ENCODE measurements at places on chromosomes 13 and 19.

GRCh38 chr19:35495107-35496064, 5.1 kb upstream of the KRTDAP start:
- no peaks in the 10 kb centered on the region for H3K4me1 ChIP-seq
- no peaks in the 10 kb centered on the region for H3K27me3 ChIP-seq
- peak; percentile 11 for DNase-seq
- no peak overlapping the region for H3K4me3 ChIP-seq
- no peak overlapping the region for H3K27ac ChIP-seq
- H3K36me3 ChIP-seq: no peaks in the 10 kb centered on the region

GRCh38 chr13:44932171-44932849, 57.0 kb downstream of the NUFIP1 start:
- no peaks in the 10 kb centered on the region for H3K4me1 ChIP-seq
- H3K36me3 ChIP-seq: no peaks in the 10 kb centered on the region
- H3K27me3 ChIP-seq: no peaks in the 10 kb centered on the region
- DNase-seq: no peak
- H3K4me3 ChIP-seq: no peak overlapping the region

DNA sequence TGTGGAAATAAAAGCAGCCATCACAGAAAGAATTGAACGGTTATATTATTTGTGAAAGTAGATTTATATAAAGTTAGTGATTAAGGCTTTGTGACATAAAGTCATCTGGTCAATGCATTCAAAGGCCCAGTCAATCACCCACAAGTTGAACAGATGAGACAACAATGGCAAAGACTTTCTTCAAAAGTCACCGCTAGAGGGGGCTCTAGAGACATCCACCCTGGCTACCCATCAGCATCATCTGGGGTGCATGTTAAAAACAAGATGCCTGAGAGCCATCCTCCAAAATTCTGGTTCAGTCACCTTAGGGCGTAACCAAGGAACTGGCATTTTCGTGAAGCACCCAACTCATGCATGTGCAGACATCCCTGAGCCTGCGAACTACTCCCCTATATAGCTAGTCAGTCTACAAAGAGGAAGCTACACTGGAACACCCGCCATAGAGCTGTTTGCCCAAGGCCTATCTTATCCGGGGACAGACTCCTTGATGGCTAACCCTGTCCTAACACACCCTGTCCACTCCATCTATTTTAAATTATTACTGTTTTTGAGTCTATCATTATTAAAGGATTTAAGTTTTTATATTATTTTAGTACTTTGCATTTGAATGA, 970.5 kb downstream of the UQCRFS1 start:
- no peaks in the 10 kb centered on the region for H3K36me3 ChIP-seq
- H3K4me3 ChIP-seq: no peak overlapping the region
- no peaks in the 10 kb centered on the region for H3K27me3 ChIP-seq
- H3K27ac ChIP-seq: no peak overlapping the region
- peak; percentile 25 for DNase-seq
- H3K4me1 ChIP-seq: no peaks in the 10 kb centered on the region

DNA sequence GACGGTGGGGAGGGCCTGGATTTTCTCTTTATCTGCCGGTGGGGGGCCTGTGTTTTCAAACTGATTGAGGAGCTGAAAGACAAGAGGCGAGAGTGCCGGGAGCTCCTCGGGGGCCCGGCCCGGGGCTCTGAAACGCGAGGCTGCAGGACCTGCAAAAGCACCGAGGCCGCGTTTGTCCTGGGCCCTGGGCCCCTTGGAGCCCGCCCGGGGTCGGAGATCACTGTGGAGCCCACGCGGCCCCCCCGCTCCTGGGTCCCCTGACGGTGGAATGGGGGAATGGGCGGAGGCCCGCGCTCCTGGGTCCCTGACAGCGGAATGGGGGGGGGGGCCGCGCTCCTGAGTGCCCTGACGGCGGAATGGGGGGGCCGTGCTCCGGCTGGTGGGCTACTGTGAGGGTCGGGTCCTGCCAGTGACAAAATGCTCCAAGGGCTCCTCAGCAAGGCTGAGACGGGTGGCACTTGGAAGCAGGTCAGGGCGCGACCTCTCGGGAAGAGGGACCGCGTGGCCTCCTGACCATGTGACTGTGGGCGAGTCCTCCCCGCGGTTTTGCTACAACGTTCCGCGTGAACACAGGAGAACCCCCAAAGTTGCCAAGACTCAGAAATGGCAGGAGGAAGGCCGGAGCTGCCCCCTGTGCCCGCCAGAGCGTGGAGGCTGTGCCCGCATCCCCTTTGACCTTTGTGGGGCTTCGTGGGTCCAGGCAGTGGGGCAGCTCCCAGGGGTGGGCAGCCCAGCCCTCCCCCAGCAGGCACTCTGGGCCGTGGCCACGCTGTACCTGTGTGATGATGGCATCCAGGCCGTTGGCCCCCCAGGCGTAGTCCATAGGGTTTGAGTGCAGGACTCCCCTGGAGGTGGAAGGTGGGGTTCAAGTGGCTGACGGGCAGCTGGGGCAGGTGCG, 9.5 kb downstream of the FGF22 start:
- no peaks in the 10 kb centered on the region for H3K27me3 ChIP-seq
- H3K4me3 ChIP-seq: no peak overlapping the region
- no peak overlapping the region for H3K27ac ChIP-seq
- DNase-seq: no peak
- no peaks in the 10 kb centered on the region for H3K4me1 ChIP-seq

GRCh38 chr13:45295536-45295935, 45.4 kb downstream of the TPT1 start:
- no peaks in the 10 kb centered on the region for H3K27me3 ChIP-seq
- peak overlapping the region; percentile 31 for H3K27ac ChIP-seq
- no peak overlapping the region for H3K4me3 ChIP-seq
- H3K36me3 ChIP-seq: no peaks in the 10 kb centered on the region

GRCh38 chr19:15265850-15266248, 33.6 kb upstream of the EPHX3 start:
- DNase-seq: no peak
- H3K36me3 ChIP-seq: peaks cover 94% of the 10 kb centered on the region
- no peaks in the 10 kb centered on the region for H3K27me3 ChIP-seq
- H3K27ac ChIP-seq: peak overlapping the region; percentile 26
- H3K4me1 ChIP-seq: no peaks in the 10 kb centered on the region

DNA sequence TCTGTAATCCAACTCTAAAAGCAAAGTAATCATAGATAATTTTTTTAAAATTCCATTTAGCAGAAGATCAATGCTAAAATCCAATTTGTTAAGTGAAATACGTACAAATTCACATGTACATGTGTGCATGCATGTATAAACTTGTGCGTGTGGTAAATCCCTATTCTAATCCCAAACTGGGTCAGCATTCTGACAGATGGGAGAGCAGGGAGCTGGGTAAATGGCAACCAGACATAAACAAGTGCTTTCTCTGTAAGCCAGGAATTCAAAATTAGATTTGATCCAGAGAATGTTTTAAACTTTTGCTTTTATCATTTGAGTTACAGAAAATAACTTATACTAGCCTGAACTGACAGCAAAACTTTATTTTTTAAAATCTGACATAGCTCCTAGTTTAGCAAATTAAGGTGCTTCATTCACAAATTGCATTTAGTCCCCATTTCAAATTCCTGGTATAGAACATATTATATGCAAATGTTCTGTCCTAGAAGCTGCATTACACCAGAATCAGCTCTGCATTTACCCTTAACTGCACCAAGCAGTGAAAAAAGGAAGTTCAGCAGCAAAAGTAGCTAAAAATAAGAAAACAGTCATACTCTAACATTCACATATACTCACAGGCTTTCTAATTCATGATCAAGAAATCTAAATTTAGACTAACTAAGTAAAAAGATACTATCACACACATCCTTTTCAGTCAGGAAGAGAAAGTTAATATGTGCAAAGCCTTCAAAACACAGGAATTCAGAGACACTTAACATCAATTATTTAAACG, 32.6 kb downstream of the UBL3 start:
- no peaks in the 10 kb centered on the region for H3K27me3 ChIP-seq
- H3K36me3 ChIP-seq: no peaks in the 10 kb centered on the region
- H3K4me1 ChIP-seq: peaks cover 6% of the 10 kb centered on the region
- DNase-seq: peak; percentile 13

DNA sequence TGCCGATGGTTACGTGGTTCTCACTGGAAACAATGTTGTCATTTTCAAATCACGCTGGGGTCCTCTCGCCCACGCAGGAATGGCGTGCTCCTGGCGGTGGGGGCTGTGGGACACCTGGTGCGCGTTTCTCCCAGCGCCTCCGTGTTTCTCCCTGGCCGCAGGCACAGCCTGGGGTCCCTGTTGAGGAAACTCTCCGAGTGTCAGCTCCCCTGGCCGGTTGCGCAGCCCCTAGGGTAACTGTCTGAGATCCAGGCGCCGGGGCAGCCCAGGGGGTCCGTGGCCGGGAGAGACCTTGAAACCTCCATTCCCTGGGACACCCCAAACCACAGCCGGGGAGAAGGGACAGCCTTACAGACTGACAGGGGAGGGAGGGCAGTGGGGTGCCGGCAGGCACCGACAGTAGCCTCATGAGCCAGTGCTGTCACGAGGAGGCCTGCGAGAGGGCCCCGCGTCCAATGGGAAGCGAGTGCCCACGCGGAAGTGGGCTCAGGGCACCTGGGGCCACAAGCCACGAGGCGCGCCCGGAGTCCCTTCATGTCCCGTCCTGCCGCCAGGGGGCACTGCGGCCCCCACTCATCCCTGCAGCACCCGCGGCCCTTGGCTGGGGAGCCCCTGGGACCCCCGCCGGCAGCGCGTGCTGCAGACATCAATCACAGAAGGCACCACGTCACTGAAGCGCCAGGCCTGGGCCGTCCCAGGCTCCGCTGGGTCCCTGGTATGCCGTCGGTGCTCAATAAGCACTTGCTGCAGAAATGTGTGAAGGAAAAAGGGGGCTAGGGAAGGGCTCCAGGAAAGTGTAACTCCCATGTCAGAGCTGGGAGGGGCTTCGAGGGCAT, 9.5 kb downstream of the ADAMTSL5 start:
- H3K36me3 ChIP-seq: no peaks in the 10 kb centered on the region
- peaks cover 63% of the 10 kb centered on the region for H3K27me3 ChIP-seq
- H3K4me1 ChIP-seq: peaks cover 3% of the 10 kb centered on the region

DNA sequence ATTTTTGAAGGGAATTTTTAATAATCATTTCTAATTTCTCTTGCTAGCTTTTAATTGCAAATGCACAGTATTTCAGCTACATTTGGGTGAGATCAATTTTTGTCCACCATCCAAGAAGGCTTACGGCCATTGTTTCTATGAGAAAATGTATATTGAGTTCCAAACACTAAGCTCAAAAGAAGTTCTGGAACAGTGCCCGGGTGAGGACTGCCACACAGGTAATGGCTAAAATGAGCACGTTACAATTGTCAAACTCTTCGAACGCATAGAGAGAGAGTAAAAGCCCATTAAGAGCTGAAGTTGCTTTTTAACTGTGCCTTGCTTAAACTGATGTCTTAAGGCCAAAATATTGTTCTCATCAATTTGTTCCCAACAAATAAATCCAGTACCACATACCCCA, 755.0 kb downstream of the DIAPH3 start:
- H3K4me3 ChIP-seq: no peak overlapping the region
- no peak overlapping the region for H3K27ac ChIP-seq
- H3K4me1 ChIP-seq: no peaks in the 10 kb centered on the region
- H3K36me3 ChIP-seq: no peaks in the 10 kb centered on the region

DNA sequence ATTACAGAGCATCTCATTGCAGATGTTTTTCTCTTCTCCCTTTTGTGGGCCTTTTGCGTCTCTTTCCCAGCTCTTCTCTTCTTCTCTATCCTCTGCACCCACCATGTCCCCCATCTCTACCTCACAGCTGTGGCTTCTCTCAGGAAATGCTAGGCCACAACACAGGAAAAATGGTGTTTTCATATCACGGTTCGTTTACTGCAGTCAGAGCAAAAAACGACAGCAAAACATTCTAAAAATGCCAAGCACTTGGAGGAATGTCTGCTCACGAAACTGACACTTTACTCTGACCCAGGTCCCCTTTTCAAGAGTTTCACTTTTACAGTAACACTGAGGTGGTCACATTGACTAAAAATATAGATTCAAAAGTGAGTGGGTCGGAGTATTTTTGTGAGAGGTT, 152.2 kb downstream of the DCT start:
- no peaks in the 10 kb centered on the region for H3K36me3 ChIP-seq
- peaks cover 20% of the 10 kb centered on the region for H3K27me3 ChIP-seq
- DNase-seq: peak; percentile 87
- no peak overlapping the region for H3K4me3 ChIP-seq

GRCh38 chr19:33781996-33782395, 14.7 kb upstream of the KCTD15 start:
- DNase-seq: no peak
- H3K4me3 ChIP-seq: no peak overlapping the region
- no peaks in the 10 kb centered on the region for H3K36me3 ChIP-seq
- H3K27ac ChIP-seq: no peak overlapping the region
- H3K4me1 ChIP-seq: no peaks in the 10 kb centered on the region

DNA sequence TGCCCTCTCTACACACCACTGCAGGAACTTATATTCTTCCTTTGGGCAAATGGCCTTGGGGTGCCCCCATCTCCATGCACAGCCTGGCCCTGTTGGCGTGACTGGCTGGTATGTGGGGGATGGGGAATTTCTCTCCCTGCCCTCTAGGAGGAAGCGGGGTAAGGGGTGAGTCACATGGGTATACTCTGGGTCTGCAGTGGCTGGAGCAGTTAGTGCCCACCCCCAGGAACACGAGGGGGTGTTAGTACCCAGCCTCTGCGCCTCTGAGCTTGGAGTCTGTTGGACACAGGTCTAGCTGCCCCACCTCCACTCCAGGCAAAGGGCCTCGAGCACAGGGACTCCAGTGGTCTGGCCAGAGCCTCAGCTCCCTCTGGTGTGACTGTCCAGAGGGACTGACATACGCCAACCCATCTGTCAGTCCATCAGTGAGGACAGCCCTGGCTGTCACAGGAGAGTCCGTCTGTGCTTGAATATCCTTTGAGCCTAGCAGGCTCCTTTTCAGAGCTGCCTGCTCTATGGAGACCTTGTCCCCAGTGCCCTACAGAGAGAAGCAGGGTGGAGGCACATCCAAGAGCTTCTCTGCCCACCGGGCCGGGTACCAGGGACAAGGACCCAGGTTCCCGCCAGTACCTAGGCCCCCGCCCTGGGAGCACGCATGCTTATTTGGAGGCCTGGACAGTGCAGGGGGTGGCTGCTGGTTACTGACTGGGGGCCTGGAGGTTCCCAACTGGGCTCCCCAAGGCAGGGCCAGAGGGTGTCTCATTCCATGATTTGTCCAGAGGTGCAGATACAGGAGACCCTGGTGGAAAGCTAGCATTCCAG, 66.6 kb downstream of the CHST8 start:
- peaks cover 21% of the 10 kb centered on the region for H3K27me3 ChIP-seq
- H3K36me3 ChIP-seq: no peaks in the 10 kb centered on the region
- no peak overlapping the region for H3K4me3 ChIP-seq
- H3K27ac ChIP-seq: no peak overlapping the region
- DNase-seq: no peak

DNA sequence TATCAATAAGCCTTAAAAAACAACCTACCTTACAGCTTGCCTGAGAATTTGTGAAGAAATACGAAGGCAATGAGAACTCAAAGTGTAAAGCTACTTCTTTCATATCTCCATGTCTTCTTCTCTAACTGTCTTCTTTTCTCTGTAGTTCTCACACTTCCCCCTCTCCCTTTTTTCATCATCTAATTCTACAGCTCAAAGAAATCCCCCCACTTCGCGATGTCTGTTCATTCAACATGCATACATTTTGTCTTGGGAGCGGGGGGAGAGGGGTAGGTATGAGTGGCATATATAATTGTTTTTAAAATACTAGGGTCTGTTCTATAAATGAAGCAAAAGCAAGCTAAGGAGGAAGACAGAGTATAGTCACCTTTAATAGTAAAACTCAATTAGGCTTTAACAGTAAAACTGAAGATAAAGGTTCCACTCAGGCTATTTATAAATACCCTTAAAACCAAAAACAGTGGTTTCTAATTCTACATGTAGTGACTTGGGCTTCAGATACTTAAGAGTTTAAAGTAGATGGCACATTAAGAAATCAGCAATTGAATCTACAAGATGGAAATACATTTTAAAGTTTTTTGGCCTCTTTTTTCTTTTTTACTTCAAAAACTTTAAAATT, 106.9 kb downstream of the KLF12 start:
- H3K36me3 ChIP-seq: peaks cover 16% of the 10 kb centered on the region
- DNase-seq: no peak
- H3K27me3 ChIP-seq: no peaks in the 10 kb centered on the region

Data from thymus (tissue), 14 donors.